HAP-1 (cell line): ENCODE measurements at places on chromosomes 6 and 20.

GRCh38 chr20:32201977-32202363 is 5.6 kb downstream of the PLAGL2 start:
- DNase-seq = no peak

- no peak for DNase-seq
These were observed 371.1 kb downstream of the FARS2 start for GRCh38 chr6:5632348-5632935.

DNA sequence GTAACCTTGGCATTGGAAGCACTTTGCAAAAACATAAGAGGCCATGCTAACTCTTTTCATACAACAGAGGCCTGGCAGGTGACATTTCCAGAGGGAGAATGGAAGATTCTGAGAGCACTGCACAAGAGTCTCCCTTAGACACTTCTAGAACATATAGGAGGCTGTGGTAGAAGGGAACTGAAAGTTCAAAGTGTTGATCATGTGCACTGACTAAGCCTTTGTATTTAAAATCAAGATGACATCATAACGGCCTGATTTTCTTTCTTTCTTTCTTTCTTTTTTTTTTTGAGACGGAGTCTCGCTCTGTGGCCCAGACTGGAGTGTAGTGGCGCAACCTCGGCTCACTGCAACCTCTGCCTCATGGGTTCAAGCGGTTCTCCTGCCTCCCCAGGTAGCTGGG is 26.8 kb upstream of the DNAAF9 start:
- DNase-seq = no peak

GRCh38 chr20:61942526-61942925 is 123.2 kb downstream of the TAF4 start:
- DNase-seq = no peak
